ENCODE measurements at places on chromosomes 1 and 21. TPM values are rescaled to one million over a fixed set of nuclear protein-coding genes. Genes with fewer than 3 reads are reported as not detected.
A peak's percentile ranks its signal among the peaks of the same experiment; 100 is the strongest.

C1orf94 gene
- 0.37 TPM for total RNA-seq

CENPF gene
- 67.4 TPM for total RNA-seq

IRF6 gene
- total RNA-seq, result 0.05 TPM

OR14K1 gene
- total RNA-seq, result not detected

IKBKE gene
- 13.8 TPM for total RNA-seq

GRCh38 chr1:206864939-206865671 lies at the start of gene IL20:
TSS of gene IL20 (plus strand) at chr1:206865623. CDS start at chr1:206865853, 230 bp downstream.
- DNase-seq, result peak; percentile 32

GRCh38 chr1:161038523-161039153 lies at the start of gene TSTD1:
TSS of gene TSTD1 (minus strand) at chr1:161038964. CDS start at chr1:161038889, 75 bp downstream.
- DNase-seq, result no peak

- peak; percentile 15 for DNase-seq
These were observed 602 bp upstream of the RIMKLA start for GRCh38 chr1:42379794-42380585.

- no peak for DNase-seq
These were observed 59.9 kb downstream of the TP53BP2 start for GRCh38 chr1:223785808-223786207.

DNA sequence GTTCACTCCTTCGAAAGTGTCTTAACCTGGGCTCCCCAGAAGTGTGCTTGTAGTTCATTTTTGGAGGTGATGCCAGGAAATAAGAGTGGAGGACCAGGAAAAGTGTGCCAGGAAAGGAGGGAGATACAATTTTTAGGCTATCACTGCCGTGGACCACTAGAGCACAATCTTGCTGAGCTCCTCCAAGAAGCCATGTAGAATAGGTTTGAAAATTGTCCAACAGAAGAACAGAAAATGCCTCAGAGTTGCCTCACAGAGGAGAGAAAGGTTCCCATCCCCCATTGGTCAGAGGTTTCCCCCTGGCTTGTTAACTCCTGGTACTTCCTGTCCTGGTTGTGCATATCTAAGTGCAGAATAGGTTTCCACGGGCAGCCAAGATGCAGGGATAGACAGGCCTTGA lies 41.6 kb downstream of the CATSPERE start:
- no peak for DNase-seq

DNA sequence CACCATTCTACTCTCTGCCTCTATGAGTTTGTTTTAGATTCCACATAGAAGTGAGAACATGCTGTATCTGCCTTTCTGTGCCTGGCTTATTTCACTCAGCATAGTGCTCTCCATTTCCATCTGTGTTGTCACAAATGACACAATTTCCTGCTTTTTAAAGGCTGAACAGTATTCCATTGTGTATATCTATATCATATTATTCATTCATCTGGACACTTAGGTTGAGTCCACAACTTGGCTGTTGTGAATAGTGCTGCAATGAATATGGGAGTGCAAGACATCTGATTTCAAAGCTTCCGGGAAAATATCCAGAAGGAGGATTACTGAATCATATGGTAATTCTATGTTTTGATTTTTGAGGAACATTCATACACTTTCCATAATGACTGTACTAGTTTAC lies 20.1 kb upstream of the DONSON start:
- DNase-seq, result peak; percentile 36

- peak; percentile 76 for DNase-seq
These were observed 21.8 kb upstream of the COL9A2 start for GRCh38 chr1:40338745-40339419.

GRCh38 chr1:242245255-242245654 lies 246.4 kb upstream of the MAP1LC3C start:
- DNase-seq, result no peak

DNA sequence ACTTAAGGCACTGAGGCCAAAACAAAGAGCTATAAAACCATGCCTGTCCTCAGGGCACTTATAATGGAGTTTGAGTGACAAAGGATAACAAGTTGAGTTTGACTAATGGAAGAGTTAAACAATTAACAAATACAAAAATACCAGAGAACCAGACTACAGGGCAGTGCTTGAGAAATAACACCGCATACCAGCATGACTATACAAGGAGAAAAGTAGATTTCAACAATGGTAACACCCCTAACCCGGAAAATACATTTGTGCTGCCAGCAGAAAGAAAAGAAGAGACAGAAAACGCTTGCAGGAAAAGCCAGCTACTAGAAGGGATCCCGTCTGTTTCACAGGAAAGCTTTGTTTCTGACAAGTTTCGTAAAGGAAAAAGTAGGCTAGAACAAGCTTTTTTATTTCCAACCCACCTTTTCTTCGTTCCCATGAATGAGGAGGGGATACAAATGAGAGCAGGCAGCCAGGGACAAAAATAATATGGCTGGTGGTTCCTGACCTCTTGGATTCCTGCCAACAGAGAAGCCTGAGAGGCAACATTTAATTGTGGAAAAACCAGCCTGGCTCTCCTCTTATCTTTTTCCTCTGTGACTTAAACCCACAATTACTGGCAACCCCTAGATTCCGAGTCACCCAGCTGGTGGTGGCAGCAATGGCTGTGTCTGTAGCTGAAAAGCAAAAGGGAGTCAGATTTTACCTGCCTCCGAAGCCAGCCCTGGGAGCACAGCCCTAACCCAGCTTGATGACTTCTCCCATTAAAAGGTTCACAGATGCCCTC lies 56.5 kb downstream of the WLS start:
- DNase-seq, result no peak

- no peak for DNase-seq
These were observed 7.4 kb upstream of the NADK start for GRCh38 chr1:1785666-1786065.

DNA sequence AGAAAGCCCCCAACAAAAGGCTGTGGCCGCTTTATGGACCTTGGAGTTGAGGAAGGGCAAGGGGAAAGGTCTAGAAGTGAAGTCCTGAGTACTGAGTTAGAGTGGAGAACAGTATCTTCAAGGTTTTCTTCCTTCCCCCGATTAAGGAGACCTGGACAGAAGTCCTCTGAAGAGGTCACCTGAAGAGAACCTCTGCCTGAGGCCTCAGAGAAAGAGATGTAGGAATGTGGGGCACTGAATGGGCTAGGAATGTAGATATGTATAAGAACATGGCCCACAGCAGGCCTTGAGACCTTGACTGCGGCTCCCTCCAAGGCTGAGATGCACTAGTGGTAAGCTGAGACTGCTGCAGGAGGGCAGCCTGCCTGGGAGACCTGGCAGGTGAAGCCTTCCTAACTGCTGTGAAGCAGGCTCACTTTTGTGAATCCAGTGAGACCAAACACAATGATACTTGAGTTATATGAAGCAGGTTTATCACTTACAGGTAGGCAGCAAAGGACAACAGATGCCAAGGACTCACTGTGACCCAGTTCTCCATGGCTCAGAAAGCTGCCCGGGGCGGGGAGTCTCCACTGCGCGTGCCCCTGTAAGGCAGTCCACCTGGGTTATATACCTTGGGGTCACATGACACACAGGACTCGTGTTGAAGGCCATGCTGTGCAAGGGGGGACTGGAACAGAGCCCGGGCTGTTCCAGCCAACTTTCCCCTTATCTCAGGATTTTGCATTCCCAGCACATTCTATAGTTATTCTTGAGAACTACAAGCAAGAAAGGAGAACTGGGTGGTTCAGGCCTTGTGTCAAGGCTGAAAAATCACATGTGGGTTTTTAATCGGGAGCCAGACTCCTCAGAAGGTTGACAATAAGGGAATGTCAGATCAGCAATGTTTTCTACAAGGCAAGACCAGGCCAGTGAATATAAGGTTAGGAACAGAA lies 78.8 kb upstream of the PPM1J start:
- no peak for DNase-seq

DNA sequence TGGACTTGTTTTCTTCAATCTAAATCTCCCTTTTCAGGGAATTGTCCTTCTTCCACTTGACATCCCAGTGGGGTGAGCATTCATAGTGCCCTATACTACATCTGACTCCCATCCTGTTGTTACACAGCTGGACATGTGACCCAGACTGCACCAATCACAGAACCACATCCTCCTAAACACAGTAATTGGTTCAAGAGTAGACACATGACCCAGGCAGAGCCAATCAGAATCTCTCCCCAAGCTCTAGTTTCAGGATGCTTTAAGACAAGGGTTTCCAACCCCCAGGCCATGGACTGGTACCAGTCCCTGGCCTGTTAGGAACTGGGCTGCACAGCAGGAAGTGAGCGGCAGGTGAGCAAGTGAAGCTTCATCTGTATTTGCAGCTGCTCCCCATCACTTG lies 5.6 kb upstream of the DDOST start:
- peak; percentile 63 for DNase-seq

DNA sequence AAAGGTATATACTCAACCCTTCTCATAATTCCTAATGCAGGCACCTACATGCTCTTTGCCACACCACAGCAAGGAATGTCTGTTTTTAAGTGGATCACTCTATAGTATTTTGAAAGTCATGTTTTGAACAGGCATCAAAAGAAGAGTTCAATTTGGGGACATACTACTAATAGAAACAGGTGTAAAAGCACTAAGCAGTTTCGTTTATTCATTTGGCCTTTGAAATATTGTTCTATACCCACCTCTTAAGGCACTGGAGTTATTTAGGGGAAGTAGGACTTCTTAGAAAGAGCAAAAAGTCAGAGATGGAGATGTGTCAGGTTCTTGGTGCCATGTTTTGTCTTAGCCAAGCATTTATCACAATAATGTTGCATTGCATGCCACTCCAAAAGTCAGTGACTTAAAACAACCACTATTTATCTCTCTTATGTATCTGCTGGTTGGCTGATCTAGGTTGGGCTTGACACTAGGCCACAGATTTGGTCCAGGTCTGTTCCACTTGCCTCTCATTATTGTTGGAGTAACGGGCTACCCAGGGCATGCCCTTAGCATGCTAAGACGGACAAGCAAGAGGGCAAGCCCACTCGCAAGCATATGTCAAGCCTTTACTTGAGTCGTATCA lies 107.5 kb downstream of the RGL1 start:
- no peak for DNase-seq

DNA sequence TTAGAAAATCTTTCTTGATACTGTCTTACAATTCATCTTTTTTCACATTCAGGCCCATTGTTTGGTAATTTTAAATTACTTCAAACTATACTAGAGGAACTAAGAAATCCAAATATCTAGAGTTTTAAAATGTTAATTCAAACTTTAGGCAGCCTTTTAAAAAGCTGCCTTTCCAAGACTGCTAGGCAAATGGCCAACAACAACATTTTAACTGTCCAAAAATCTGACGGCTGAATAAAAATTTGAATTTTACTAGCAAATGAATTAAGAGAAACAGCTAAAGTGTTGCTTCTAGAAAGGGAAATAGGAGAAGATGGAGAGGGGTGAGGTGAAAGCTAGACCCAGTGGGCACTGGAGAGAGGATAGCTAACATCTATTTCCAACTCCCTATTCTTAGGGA lies 17.2 kb downstream of the DPYD start:
- no peak for DNase-seq

All from HT1080 (cell line).